ENCODE measurements at places on chromosomes 11 and 22.

GRCh38 chr11:117110294-117110950, 12.2 kb upstream of the SIK3 start:
- no peak for DNase-seq

GRCh38 chr11:96309016-96309642, 33.9 kb downstream of the MAML2 start:
- DNase-seq: no peak

DNA sequence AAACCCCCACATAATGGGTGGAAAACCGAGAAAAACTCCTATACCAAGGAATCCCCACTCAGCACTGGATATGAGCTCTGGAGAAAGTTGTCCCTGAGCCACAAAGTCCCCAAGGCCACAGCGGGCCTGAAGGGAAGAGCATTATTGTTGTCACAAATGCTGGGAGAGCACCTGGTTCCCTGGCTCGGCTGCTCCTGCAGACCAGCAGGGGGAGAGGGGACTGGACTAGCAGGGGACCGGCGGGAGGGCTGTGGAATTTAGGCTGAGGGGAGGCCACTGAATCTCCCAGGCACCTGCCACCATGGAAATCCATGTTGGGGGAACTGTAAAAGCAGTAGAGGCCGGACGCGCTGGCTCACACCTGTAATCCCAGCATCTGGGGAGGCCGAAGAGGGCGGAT, 7.0 kb downstream of the PC start:
- DNase-seq: no peak

- no peak for DNase-seq
Observed at GRCh38 chr11:115321605-115322289, 182.5 kb downstream of the CADM1 start.

GRCh38 chr11:115896084-115896483, 391.9 kb upstream of the CADM1 start:
- no peak for DNase-seq

DNA sequence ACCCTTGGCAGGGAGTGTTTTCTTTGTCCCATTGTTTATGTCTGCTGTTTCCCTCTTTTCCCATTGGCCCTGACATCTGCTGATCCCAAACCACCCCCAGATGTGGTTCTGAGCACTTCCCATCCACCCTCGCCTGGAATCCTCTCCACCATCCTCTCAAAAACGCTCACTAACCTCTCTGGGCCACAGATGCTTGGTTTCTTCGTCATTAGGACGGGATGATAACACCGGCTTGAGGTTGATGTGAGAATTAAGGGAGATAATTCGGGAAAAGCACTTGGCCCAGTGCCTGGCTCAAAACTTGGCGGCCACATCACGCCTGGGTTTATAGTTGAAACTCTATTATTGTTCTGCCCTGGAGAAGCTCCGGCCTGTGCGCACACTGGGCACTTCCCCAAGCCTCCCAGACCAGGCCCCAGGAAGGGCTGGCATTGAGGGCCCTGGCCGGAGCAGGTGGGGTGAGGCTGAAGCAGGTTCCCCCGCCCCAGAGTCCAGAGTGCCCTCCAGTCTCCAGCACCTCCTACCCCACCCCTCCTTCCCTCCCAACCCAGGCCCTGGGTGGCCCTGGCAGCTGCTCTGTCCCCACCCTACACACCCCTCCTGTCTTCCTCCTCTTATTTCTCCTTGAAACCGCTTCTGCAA, 63.7 kb downstream of the CYTH4 start:
- DNase-seq: no peak

GRCh38 chr11:13294771-13295579, 17.4 kb downstream of the BMAL1 start:
- no peak for DNase-seq

GRCh38 chr11:64490562-64491216, 100.3 kb upstream of the SLC22A12 start:
- no peak for DNase-seq

GRCh38 chr11:102318469-102318868, 1.2 kb downstream of the BIRC3 start:
- peak; percentile 33 for DNase-seq

DNA sequence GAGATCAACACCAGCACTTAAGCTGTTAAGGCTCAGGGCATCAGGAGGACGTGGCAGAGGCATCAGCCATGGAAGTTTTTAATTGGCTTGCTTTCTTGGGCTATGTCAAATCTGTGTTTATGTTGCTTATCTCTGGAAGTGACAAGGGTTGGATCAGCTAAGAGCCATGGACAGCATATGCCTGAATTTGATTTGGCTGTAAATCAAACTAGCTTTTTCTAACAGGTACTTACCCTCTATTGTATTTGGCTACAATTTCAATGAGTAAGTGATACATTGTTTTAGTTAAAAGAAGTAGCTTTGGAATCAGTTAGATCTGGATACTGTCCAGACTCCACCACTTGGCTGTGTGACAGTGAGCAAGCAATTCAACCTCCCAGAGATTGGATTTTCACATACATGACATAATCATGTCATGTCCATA, 936.6 kb downstream of the OPCML start:
- no peak for DNase-seq

- DNase-seq: no peak
Observed at GRCh38 chr22:50396751-50397370, 53.7 kb downstream of the PPP6R2 start.

- DNase-seq: no peak
Observed at GRCh38 chr11:76339221-76339620, 41.7 kb downstream of the THAP12 start.

- no peak for DNase-seq
Observed at GRCh38 chr11:115720602-115721245, 216.5 kb upstream of the CADM1 start.

DNA sequence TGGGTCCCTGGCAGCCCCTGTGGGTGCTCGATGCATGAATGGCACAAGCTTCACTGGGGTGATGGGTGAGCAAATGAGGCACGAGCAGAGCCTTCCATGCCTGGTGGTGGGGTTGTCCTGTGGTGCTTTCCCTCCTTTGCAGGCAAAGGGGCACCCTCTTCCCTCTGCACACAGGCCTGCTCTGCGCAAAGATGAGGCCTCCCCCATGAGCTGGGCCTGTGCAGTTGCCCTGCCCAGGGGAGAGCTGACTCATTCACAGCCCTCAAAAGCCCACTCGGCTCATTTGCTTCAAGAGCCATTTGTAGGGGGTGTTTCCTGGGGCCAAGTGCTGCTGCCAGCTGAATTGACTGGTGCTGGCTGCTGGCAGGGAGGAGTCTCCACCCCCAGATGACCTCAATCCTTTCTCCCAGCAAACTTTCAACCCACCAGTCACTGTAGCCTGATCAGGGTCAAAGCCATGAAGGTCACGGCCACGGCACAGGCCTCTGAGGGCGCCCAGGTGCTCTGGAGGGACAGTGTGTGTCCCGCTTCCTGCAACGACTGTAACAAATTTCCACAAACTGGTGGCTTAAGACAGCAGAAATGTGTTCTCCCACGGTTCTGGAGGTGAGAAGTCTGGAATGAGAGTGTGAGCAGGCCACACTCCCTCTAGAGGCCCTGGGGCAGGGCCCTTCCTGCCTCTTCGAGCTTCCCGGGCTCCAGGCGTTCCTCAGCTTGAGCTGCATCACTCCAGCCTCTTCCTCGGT, 48.8 kb upstream of the ANO1 start:
- DNase-seq: no peak

GRCh38 chr11:112735470-112735869, 225.8 kb upstream of the NCAM1 start:
- no peak for DNase-seq

GRCh38 chr22:26573026-26573662, 16.8 kb downstream of the TPST2 start:
- no peak for DNase-seq

- no peak for DNase-seq
Observed at GRCh38 chr11:35141071-35141470, 2.1 kb downstream of the CD44 start.

GRCh38 chr11:36657610-36658267, 59.7 kb upstream of the RAG2 start:
- no peak for DNase-seq

DNA sequence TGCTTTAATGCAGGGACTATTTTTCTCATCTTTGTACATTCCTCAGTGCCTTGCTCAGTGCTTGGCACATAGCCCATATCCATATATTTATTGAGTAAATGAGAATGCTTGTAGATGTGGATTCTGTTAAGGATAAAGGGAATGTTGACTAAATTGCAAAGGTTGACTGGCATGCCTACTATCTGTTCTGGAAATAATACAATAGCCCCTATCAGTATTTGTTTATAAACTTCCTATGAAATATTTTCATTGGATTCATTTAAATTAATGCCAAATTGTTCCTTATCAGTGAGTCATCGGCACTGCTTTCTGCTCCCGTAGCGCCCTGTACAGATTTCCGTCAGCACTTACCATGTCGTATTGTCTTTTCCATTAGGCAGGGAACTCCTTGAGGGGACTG, 8.0 kb downstream of the RNF121 start:
- no peak for DNase-seq

- DNase-seq: no peak
Observed at GRCh38 chr22:28710576-28711191, 30.9 kb downstream of the CHEK2 start.

GRCh38 chr11:60530454-60531100, 15.4 kb downstream of the MS4A13 start:
- DNase-seq: no peak

DNA sequence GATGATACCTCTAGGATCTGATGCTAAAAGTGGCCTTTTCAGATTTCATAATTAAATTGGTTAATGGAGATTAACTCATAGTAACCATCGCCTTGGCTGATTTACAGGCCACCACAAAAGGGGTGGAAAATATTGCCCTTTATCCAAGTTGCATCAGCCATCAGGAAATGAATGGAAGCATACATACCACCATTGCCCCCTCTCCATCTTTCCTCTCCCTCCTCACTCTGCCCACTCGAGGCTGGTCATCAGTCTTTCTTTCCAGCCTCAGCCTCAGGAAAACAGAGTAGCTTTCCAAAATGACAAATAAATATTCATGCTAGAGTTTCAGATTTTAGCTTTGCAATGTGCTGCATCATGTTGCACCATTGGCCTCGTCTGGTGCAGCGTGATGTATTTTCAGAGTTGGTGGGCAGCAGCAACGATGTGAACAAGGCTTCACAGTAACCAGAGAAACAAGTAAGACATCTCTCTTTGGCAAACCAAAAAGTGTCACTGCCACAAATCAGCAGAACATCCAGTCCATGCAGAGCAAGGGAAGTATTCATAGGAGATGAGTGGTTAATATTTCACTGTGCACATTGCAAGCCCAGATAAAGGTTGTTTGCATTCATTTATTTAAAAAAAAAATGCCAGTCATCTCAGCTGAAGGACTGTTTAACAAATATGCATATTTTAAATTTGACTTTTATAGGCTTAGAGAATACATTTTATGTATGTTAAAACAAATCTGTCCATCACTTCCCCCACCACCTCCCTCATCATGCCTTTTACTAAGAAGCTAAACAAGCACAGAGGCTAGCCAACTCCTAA, 136.7 kb upstream of the FAT3 start:
- no peak for DNase-seq

DNA sequence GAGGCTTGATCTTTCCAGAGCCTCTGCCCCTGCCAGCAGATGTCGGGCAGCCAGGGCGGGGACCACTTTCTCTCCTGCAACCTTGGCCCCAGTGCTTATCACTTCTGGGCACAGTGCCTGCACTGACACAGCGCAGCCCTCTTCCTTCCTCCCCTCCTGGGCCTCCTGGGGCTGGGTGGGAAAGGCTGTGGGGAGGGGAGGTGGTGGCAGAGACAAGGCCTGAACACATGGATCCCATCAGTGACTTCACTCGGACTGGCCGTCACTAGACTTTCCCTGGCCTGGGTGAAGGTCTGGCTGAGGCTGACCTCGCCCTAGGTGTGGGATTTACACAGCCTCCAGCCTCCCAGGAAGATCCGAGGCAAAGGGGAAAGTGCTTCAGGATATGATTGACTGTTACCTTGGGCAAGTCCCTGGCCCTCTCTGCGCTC, 68.1 kb downstream of the LRRC32 start:
- no peak for DNase-seq

DNA sequence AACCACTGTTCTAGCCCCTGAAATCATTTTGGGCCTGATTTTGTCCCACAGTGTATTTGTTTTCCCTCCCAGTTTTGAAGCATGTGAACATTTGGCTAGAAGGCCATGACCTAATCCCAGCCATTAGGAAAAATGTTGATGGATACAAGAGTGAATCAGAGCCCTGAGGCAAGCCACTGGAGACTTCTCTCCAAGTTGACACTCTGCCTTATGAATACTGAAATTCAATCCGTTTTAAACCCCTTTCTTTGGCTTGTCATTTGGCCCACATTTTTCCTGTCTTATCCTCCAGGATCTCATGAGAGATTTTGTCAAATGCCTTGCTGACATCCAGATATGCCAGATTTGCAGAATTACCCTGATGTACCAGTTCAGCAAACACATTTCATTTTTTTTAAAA, 158.8 kb downstream of the FAT3 start:
- no peak for DNase-seq

- no peak for DNase-seq
Observed at GRCh38 chr11:128625326-128625725, 38.0 kb upstream of the ETS1 start.

DNA sequence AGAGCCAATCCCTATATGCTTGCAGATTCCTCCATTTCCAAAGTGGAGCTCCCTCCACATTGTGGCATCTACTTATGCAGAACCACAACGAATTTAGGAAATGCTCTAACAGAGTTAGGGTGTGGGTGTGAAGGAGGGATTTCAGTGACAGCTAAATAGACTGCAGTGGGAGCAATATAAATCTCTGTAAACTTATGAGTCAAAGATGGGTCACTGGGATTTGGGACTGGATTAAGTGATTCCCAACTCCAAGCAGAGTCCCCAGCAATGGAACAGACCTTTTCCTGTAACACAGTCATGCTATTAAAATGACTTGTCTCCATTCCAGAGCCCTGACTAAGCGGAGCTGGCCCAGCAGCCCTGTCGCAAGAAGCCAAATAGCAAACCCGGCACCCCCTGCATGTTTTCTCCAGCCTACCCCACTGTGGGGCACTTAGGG, 36.6 kb downstream of the RPL27A start:
- DNase-seq: no peak

- DNase-seq: no peak
Observed at GRCh38 chr11:128884703-128885338, 6.3 kb upstream of the KCNJ5 start.

DNA sequence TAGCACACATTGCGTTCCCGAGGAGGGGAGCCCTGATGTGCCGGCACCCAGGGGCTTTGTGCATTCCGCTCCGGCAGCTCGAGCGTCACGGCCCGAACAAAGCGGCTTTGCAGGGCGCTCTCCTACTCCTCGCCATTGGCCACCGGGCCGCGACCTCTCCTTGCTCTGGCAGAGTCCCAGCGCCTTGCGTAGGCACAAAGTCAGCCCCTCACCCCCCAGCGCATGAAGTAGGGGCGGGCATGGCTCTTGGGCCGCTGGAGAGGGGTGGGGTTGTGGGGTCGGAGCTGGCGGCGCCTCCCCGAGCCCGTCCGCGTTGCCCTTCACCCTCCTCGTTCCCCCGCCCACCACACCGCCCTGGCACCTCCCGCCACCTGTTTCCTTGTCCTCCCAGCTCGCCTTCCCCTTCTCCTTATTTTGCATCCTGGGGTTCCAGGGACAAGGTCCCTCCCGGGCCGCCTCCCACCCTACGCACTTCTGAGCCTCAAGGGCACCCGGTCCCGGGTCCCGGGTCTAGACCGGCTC, 753 bp upstream of the PPARA start:
- no peak for DNase-seq

Measured in stimulated activated CD8-positive, alpha-beta memory T cell treated with anti-CD3 and anti-CD28 coated beads, Interleukin-2, amount 100 ng/mL, for 1 hour (primary cell).